ENCODE measurements at places on chromosomes 1 and 21.

GRCh38 chr21:32382108-32382644 is 10.6 kb downstream of the URB1 start:
- peaks cover 8% of the 10 kb centered on the region for H3K4me1 ChIP-seq
- H3K27me3 ChIP-seq: no peaks in the 10 kb centered on the region
- no peak for DNase-seq
- H3K4me3 ChIP-seq: no peak overlapping the region
- peaks cover 13% of the 10 kb centered on the region for H3K36me3 ChIP-seq
- no peak overlapping the region for H3K27ac ChIP-seq

DNA sequence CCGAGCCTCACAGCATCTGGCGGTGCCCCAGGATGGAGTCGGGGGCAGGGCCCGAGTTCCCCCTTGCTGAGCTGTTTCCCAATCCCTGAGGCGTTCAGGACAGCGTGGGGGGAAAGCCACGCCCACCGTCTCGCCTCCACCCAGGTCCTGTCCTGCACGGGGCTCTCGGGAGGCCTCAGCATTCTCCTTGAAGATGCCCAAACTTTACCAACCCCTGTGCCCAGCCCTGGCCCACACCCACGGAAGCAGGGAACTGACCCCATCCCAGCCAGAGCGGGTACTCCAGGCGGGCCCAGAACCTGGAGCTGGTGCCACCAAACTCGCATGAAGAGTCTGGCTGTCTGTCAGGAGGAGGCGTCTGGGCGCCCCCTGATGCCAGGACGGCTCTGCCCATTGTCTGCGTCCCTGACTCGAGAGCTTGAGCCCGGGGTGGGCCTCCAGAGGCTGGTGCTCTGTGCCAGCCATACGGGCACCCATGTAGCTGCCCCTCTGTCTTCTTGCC is 35.3 kb upstream of the POFUT2 start:
- DNase-seq: no peak
- H3K4me3 ChIP-seq: no peak overlapping the region
- no peaks in the 10 kb centered on the region for H3K27me3 ChIP-seq
- no peaks in the 10 kb centered on the region for H3K36me3 ChIP-seq

DNA sequence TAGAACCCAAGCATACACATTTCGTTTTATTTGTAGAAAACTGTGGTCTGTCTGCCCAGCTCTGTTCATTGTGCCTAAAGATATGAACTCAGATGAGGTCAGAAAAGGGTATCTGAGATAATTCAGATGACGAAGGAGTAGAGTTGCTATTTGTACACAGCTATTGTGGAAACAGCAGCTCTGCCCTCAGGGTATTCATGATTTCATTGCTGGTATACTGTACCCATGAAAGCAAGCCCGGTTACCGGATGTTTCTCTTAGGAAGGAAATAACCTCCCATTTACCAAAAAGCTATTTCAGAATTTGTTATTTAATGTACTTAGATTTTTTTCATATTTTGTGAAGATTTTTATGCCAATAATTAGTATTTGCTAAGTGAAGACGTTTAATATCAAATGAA is 37.8 kb downstream of the SMAP2 start:
- DNase-seq: no peak
- no peaks in the 10 kb centered on the region for H3K36me3 ChIP-seq
- no peaks in the 10 kb centered on the region for H3K4me1 ChIP-seq
- H3K4me3 ChIP-seq: no peak overlapping the region
- H3K27me3 ChIP-seq: no peaks in the 10 kb centered on the region
- H3K27ac ChIP-seq: no peak overlapping the region

DNA sequence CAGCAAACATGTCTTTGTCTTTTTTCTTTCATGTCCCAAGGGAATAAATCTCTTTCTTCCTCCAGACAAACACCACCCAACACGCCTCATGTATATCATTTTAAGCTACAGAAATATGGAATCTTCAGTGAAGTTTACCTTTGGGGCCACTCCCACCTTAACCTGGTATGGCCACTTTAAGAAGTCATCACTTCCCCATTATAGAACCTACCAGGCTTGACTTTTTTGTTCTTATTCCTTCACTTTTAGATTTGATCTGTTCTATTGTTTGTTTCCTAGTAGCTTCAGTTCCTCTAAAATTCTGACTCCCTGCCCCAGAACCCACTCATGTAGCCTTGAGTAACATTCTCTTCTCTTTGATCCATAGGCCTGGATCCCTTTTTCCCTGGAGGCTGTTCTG is 226.3 kb downstream of the HLX start:
- H3K4me1 ChIP-seq: peaks cover 6% of the 10 kb centered on the region
- no peaks in the 10 kb centered on the region for H3K36me3 ChIP-seq
- no peak overlapping the region for H3K27ac ChIP-seq
- DNase-seq: no peak
- no peaks in the 10 kb centered on the region for H3K27me3 ChIP-seq
- no peak overlapping the region for H3K4me3 ChIP-seq

DNA sequence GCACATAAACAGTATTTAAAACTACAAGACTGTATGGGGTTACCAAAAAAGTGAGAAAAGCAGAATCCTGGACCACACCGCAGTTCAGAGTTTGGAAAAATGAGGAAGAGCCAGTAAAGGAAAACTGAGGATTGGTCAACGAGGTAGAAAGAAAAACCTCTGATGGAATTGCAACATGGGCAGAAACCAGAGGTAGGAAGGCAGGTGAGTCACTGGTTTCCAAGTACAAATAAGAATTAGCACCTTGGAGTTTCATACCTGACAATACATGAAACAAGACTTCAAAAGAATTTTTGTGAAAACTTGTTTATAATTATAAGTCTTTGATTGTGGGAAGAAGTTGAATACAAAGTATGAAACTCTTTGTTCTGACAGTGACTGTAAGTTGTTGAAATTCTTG is 533.7 kb upstream of the DAB1 start:
- H3K4me3 ChIP-seq: no peak overlapping the region
- H3K36me3 ChIP-seq: no peaks in the 10 kb centered on the region
- H3K27ac ChIP-seq: no peak overlapping the region
- H3K27me3 ChIP-seq: no peaks in the 10 kb centered on the region
- DNase-seq: no peak

DNA sequence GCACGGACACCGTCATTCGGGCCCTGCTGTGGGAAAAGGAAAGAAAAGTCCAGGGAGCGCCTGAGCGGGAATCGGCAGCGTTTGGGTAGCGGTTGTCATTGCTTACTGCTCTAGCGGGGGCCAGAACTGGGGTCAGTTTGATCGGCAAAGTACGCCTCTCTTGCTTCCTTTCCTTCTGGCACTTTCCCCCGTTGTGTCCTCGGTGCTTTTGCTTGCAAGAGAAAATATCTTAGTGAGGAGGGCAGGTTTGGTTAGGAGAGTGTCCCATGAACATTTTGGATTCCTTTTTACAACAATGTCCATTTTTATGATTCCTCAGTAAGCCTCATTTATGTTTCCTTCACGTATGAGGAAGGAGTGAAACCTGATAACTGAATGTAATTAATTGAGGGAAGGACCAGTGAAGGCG is 670 bp downstream of the ST3GAL3 start:
- H3K27me3 ChIP-seq: no peaks in the 10 kb centered on the region
- peak overlapping the region; percentile 37 for H3K4me3 ChIP-seq
- peak overlapping the region; percentile 71 for H3K27ac ChIP-seq
- peak; percentile 59 for DNase-seq

- peaks cover 10% of the 10 kb centered on the region for H3K4me1 ChIP-seq
- no peak overlapping the region for H3K27ac ChIP-seq
- no peak for DNase-seq
Measured at GRCh38 chr1:28910379-28911115, 3.8 kb upstream of the EPB41 start.

- no peak overlapping the region for H3K27ac ChIP-seq
- H3K36me3 ChIP-seq: no peaks in the 10 kb centered on the region
- no peaks in the 10 kb centered on the region for H3K4me1 ChIP-seq
- H3K4me3 ChIP-seq: no peak overlapping the region
- DNase-seq: no peak
Measured at GRCh38 chr1:116525440-116525839, 45.4 kb downstream of the CD58 start.

DNA sequence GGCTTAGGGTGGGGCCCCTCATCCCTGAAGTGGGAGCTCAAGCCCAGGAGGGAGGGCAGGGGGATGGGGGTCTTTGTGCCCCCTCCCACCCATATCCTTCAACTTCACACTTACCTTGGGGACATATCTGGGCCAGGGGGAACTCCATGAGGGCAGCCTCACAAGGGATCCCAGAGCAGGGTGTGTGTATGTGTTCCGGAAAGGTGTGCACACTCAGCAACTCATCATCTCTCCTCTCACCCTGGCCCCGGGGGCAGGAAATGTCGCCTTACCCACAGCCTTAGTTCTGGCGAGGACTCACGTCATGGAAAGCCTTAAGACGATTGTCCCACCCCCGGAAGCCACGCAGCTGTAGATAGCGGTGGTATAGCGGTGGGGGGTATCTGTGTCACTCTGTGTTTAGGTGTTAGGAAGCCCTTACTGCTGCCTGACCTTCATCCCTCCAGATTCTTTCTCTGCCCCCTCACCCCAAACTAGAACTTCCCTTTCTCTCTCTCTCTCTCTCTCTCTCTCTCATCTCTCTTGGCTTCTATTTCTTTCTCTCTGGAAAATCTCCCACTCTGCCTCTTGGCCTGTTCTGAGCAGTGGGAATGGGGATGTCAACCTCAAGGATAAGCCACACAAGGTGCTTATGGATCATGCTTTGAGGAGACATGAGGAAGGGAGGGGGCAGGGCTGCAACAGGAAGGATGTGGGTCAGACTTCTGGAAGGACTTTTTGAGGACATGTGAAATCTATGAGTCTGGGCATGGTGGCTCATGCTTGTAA is at the start of gene SH2D2A:
SH2D2A (minus strand) TSS at position 288 of the 768 bp plus-strand sequence; CDS start at position 148, 140 bp downstream.
- no peak within 1 kb of the TSS for H3K27ac ChIP-seq
- DNase-seq: no peak
- H3K4me1 ChIP-seq: peaks cover 33% of the 10 kb centered on the region
- H3K4me3 ChIP-seq: no peak within 1 kb of the TSS
- H3K36me3 ChIP-seq: no peaks in the 10 kb centered on the region

GRCh38 chr1:117659550-117660270 is 53.9 kb downstream of the TENT5C start:
- H3K27ac ChIP-seq: no peak overlapping the region
- H3K4me3 ChIP-seq: no peak overlapping the region
- H3K27me3 ChIP-seq: no peaks in the 10 kb centered on the region
- DNase-seq: no peak

DNA sequence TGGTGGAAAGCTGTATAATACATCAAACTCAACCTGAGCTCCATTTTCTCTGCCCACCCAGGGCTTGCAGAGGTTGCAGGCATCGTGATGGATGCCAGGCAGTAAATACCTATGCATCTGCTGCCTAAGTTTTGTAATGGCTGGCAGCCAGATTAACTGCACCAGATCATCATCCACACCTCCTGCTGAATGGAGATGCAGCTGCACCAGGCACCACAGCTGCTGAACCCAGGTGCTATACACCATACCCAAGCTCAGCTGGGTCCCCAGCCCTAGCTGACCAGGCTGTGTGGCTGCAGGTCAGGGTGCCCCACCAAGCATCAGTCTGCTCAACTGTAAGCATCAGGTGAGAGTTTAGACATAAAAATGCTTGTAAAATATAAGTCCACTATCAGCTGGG is 6.7 kb upstream of the SNAPIN start:
- H3K4me1 ChIP-seq: peaks cover 8% of the 10 kb centered on the region
- H3K27me3 ChIP-seq: no peaks in the 10 kb centered on the region
- no peak overlapping the region for H3K27ac ChIP-seq
- no peaks in the 10 kb centered on the region for H3K36me3 ChIP-seq
- DNase-seq: no peak
- H3K4me3 ChIP-seq: no peak overlapping the region

DNA sequence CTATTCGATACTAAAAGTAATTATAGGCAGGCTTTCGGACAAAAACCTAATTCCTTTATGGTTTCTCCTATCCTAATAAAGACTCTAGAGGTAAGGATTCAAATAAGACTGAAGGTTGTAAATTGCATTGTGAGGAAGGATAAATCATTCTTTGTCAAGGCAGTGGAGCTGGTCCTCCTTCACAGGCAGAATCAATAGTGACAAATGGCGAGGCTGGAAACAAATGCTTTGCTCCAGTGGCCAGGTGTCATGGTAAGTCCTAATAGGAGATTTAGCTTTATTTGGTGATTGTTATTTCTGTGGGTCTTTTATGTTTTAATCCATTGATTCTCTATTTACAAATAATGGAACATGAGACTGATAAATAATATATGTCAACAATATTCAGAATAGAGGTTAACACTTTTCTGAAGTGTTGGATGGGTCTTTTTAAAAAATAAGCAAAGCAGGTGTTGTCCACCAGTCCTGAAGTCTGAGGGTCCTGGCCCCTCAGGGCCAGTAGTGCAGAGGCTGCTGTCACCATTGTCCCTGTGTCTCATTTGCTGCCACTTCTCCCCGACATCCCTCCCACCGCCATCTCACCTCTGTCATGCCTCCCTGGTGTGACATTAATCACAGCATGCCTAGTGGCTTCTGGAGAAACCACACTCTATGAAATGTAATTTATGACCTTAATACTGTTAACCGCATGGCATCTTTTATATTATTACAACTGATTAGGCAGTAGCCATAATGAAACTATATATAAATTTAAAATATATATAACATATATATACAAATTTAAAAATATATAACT is 120.9 kb upstream of the MAGI3 start:
- H3K4me1 ChIP-seq: no peaks in the 10 kb centered on the region
- no peak overlapping the region for H3K27ac ChIP-seq
- no peak overlapping the region for H3K4me3 ChIP-seq
- peaks cover 5% of the 10 kb centered on the region for H3K27me3 ChIP-seq
- DNase-seq: no peak
- no peaks in the 10 kb centered on the region for H3K36me3 ChIP-seq

DNA sequence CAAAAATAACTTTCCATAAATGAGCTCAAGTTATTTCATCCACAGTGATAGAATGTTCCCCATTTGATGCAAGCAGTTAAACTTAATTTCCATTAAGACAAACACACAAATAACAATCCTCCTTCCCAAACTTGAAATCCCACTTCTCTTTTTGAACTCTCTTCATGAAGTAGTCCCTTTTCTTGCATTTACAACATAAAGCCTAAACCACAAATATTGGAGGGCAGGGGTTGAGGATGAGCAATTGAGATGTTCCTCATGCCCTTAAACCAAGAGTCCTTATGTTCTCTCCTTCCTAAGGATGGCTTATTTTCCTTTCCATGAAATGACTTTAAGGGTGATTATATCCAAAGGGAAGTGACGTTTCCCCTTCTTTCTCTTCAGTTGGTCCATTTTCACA is 228.8 kb downstream of the DISC1 start:
- no peak overlapping the region for H3K4me3 ChIP-seq
- no peaks in the 10 kb centered on the region for H3K4me1 ChIP-seq
- no peak overlapping the region for H3K27ac ChIP-seq
- no peaks in the 10 kb centered on the region for H3K27me3 ChIP-seq

DNA sequence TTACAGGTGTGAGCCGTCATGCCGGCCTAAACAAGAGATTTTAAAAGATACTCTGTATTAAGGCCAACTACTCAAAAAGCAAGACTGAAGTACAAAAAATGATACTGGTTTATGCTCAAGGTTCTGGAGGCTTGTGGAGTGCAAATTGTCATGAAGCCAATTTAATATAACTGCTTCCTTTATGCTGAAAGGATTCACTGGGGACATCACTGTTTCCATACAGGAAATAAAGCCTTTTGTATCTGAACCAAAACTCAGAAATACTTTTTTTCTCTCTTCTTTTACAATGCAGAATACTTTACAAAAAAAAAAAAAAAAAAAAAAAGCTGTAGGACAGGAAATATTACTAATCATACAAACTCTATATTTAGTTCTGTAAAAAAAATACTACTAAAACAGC is 55.5 kb upstream of the CNN3 start:
- H3K36me3 ChIP-seq: no peaks in the 10 kb centered on the region
- H3K27ac ChIP-seq: no peak overlapping the region
- no peak overlapping the region for H3K4me3 ChIP-seq
- peak; percentile 68 for DNase-seq
- peaks cover 35% of the 10 kb centered on the region for H3K4me1 ChIP-seq
- no peaks in the 10 kb centered on the region for H3K27me3 ChIP-seq

Measured in endothelial cell of umbilical vein (primary cell).